ENCODE measurements at places on chromosomes 6 and 20. TPM values are rescaled to one million over a fixed set of nuclear protein-coding genes. Genes with fewer than 3 reads are reported as not detected.

NR2E1 gene
- not detected for polyA plus RNA-seq

- DNase-seq, result no peak
These were observed 265.6 kb upstream of the BTBD3 start for GRCh38 chr20:11652128-11652527.

- DNase-seq, result no peak
These were observed 32.6 kb downstream of the TFAP2B start for GRCh38 chr6:50851049-50851845.

CTCFL gene
- not detected for polyA plus RNA-seq

BPIFA1 gene
- not detected for polyA plus RNA-seq

ZSCAN23 gene
- 2.0 TPM for polyA plus RNA-seq

HELZ2 gene
- 7.6 TPM for polyA plus RNA-seq

SAMD5 gene
- not detected for polyA plus RNA-seq

GRCh38 chr20:39222101-39222500 lies 260.0 kb downstream of the DHX35 start:
- no peak for DNase-seq

BRPF3 gene
- 15.4 TPM for polyA plus RNA-seq

SYCP2L gene
- polyA plus RNA-seq, result 0.82 TPM

LGSN gene
- polyA plus RNA-seq, result not detected

DEFB124 gene
- 0.26 TPM for polyA plus RNA-seq

DNA sequence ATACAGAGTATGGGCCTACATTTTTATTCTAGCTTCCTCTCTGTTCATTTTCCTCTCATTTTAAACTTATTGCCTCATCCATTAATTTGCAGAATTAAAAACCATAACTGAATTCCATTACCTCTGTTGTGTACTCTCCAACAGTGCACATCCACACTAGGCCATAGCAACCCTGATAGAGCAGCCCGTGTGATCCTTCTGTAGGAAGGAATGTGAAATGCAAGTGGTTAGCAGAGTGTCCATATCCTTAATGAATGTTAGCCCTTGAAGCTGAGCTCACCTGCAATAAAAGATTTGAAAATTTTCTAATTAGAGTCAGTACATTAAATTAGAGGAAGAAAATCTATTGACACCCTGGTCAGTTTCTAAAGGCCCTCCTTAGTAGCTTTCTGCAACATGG lies 6.5 kb upstream of the GRIK2 start:
- no peak for DNase-seq

DNA sequence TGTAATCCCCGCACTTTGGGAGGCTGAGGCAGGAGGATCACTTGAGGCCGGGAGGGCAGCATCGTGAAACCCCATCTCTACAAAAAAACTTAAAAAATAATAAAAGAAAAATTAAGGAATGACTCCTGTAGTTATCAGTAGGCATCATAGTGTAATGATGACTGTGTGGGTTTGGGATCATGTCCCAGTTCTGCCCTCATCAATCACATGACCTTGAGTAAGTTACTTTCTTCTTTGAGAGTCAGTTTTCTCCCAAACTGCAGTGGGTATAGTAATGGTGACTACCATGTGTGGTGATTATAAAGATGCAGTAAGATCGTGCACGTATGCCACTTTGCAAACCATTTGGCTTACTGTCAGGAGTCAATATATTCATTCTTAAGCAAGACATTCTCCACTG lies 89.2 kb downstream of the TXNDC5 start:
- no peak for DNase-seq

UCKL1 gene
- 70.3 TPM for polyA plus RNA-seq

DNA sequence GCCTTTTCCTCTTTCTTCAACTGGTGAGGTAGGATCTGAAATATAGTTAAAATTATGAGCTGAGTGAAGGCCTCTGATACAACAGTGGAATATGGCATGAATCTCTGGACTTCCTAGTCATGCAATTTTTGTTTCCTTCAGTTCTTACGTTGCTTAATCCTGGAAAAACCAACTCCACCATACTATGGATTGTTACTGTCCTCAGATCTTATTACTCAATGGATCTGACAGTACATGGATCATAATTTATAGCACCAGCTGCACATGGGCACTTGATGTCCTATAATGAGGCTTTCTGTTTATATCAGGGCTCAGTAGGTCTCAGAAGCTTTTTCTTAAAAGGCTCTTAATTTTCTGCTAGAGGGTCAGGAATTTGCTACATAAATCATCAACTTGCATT lies 1341.0 kb upstream of the EYS start:
- DNase-seq, result no peak

ECT2L gene
- 0.02 TPM for polyA plus RNA-seq

DNA sequence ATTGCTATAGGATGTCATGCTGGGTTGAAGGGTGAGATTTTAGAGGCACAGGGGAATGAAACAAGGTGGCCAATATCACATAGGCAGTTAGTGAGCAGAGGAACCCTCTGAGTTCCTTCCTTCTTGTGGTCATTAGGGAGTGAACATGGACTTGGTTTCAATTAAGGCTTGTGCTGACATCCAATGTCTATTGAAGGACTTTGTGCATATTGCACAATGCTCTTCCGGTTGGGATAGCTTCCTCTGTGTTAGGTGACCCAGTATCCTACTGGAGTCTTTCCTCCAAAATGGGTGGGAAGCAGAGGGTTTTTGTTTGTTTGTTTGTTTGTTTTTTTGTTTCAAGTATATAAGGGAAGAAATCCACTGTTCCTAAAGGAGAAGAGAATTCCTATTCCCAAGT lies 98.5 kb downstream of the HDGFL1 start:
- DNase-seq, result no peak

DNA sequence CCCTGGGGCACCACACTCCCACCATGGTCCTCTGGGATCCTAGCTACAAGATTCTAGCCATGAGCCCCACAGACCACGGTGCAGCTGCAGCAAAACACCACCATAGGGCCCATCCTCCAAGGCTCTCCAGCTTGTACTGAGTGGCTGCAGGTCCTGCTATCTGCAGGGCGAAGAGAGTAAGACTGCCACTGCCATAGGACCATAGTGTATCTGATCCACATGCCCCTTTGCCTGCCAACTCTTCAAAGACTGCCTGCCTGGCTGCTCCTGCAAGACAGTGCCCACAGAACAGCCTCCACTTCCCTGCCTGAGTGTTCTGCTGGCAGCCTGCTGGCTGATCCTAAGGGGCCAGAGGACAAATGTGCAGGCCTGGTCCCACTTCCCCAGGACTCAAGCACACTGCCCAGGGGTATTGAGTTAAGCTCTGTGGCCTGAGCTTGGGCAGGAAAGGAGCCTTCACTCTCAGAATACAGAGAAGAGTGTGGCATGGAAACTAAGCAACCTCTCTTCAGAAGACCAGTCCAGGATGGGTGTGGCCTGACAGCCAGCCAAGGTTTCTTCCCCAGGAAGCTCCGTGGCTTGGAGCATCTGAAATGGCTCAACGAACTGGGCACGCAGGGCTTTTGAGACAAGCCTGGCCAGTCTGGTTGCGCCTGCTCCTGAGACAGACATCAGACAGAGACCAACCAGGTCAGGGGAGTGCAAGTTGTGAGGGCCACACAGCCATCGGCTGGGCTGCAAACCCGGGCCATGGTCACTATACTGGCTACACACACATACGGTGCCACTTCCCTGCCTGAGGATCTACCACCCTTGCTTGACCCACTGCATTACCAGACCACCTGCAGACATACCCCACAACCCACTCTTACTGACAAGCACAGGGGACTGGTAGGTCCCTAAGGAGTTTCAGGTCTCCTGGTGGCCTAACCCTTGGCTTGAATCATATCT lies 54.5 kb downstream of the RNGTT start:
- no peak for DNase-seq

- no peak for DNase-seq
These were observed 314.3 kb downstream of the EPHA7 start for GRCh38 chr6:93105017-93105416.

DNA sequence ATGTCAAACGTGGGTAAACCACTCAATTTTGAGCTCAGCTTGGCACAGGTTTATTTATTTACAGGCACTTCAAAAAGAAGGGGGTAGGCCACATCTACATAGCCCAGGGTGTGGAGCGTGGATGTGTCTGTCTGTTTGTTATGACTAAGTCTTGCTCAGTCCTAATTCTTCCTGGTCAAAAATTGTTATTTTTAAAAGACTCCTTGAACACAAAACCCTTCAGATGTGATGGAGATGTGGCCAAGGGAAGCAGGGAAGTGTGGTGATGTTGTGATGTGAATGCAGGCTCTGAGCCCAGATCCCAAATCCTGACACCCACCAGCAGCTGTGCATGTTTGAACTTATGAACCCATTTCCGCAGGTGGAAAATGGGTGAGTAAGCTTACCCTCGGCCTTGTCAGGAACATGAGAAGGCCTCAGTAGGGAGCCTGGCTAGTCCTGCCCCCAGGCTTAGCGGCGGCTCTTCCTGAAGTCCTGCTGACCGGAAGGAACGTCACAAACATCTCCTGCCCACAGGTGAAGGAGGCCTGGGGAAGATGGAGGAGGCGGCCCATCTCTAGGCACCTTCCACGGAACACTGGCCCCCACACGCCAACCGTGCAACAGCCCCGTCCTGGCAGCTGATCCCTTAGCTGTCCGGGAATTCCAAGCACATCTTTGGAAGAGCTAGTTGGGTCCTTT lies 119.7 kb downstream of the MYLK4 start:
- no peak for DNase-seq

APCDD1L gene
- 0.99 TPM for polyA plus RNA-seq

SRMS gene
- polyA plus RNA-seq, result not detected

- no peak for DNase-seq
These were observed 11.2 kb downstream of the SPDEF start for GRCh38 chr6:34544776-34545471.

GRCh38 chr20:37192137-37192854 lies 12.9 kb upstream of the MROH8 start:
- peak; percentile 78 for DNase-seq

DNA sequence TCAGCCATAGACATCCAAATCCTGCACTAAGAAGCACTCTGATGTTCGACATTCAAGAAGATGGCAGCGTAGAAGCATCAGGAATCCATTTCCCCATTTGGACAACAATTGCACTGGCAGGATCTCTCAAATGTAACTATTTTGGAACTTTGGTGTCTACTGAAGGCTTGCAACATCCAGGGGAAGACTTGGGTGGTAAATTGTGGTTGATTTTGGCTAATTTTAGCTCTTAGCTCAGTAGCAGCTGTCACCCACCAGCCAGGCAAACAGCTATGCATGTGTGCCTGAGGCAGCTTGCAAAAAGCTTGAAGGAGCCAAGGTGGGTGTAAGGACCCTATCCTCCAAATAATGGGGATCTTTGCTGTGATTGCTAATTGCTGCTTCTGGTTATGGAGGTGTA lies 35.1 kb upstream of the PPP1R3G start:
- DNase-seq, result no peak

DNA sequence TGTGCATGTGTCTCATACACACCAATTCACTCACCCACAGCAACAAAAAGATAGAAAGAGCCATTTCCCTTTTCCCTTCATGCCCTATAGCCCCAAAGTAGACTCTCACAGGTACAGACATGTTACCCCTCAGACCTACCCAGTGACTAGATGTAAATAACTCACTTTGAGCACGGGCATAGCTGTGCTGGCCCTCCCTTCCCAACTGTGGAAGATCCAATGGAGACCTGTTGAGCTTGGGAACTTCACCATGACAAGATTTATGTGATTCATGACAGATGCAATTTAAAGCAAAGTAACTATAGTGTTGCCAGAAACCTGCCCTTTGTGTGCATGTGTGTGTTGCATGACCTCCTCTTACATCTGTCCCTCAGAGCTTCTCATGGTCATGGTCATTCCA lies 175.4 kb downstream of the UBE3D start:
- no peak for DNase-seq

DNA sequence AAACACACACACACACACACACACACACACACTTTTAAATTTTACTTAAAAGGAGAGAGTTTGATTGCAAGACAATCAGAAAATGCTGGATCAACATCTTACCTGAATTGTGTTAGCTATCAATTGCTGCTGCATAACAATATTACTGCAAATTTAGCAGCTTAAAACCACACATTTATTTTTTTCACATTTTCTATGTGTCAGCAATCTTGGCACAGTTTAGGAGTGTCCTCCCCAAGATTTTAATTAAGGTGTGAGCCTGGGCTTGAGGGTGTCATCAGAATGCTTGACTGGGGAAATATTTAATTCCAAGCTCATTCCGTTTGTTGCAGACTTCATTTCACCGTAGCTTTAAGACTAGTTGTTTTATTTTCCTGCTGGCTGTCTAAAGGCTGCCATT lies 431.0 kb upstream of the GJE1 start:
- DNase-seq, result no peak

- DNase-seq, result no peak
These were observed 232.1 kb upstream of the TENT5A start for GRCh38 chr6:81984599-81984998.

DNA sequence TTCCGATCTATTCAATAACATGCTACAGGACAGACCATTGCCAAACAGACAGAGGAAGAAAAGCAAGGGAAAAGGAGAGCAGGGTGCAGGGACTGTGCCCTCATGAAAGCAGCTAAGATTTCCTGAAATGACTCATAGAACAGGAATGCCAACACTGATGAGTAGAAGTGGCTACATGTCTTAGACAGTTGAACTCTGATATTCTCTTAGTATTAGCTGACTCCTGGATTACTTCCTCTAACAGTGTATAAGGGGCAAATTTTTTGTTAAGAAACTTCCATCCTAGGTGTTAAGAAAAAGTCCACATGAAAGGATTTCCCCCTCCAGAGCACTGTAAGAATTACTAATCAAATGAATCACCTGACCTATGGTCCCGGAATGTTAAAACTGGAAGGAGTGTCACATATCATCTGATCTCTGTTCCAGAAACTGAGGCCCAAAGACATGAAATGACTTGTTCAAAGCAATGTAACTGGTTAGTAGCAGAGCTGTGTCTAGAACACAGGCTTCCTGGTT lies 224.9 kb downstream of the IBTK start:
- no peak for DNase-seq
